ENCODE measurements at places on chromosomes 7 and 10.

DNA sequence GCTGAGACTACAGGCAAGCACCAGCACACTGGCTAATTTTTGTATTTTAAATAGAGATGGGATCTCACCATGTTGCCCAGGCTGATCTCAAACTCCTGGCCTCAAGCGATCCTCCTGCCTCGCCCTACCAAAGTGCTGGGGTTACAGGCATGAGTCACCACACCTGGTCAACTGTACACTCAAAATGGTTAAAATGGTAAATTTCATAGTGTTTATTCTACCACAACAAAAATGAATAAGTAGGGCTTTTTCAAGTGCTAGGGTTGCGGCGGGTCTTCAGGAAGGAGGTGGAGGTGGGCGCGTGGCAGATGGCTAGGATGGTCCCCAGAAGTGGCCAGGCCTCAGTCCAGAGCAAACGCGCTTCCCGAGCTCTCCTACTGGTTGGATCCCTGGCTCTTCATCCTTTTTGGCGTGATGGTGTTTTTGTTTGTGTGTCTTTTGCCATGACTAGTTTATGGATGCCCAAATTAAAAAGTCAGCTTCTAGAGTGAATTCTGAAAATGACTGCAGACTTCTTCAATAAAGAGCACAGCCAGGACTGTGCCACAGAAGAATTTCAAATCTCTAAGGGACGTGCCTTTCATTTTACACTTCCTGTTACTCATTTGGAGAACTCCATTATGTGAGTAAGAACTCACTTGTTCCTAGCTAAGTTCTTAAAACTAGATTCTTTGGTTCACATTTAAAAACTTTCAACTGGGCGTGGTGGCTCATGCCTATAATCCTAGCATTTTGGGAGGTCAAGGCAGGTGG, 73.9 kb downstream of the TMEM130 start:
- no peak for DNase-seq

GRCh38 chr7:42628054-42628453, 283.8 kb downstream of the C7orf25 start:
- DNase-seq: no peak

GRCh38 chr7:18180685-18181084, 153.0 kb upstream of the PRPS1L1 start:
- no peak for DNase-seq

GRCh38 chr10:86971232-86971991, 3.1 kb downstream of the ADIRF start:
- peak; percentile 85 for DNase-seq

DNA sequence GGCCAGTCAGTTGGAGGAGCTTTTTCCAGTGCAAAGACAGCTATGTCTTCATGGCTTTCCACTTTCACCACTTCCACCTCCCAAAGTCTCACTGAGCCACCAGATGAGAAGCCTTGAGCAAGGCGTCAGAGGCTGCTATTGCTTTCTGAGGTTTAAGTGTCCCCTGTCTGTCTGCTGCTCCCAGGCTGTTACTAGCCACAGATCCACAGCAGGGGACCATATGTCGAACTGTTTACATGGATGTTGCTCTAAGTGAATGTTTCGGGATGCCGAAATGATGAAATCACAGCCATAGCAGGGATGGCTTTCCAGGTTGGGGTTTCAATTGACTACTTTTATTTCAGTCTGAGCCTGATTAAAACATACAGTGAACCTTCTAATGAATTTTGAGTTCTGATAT, 88.5 kb downstream of the AVL9 start:
- DNase-seq: peak; percentile 95

DNA sequence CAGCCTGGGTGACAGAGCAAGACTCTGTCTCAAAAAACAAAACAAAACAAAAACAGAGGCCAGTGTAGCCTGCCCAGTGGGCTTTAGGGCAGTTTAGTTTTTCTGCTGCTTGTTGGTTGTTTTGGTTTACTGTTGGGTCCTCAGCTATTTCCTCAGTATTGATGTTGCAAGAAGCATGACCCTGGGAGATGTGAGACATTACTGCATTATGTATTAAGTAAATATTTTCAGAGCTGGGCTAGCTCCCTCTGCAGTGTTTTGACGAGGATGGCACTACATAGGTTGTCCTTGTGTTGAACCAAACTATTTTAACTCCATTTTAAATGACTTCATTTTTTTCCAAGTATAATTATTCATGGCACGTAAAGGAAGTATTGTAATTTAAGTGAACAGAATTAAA, 4.8 kb downstream of the AKAP9 start:
- DNase-seq: peak; percentile 39

- DNase-seq: no peak
These were observed 94.8 kb upstream of the ZNF804B start for GRCh38 chr7:88664630-88665233.

DNA sequence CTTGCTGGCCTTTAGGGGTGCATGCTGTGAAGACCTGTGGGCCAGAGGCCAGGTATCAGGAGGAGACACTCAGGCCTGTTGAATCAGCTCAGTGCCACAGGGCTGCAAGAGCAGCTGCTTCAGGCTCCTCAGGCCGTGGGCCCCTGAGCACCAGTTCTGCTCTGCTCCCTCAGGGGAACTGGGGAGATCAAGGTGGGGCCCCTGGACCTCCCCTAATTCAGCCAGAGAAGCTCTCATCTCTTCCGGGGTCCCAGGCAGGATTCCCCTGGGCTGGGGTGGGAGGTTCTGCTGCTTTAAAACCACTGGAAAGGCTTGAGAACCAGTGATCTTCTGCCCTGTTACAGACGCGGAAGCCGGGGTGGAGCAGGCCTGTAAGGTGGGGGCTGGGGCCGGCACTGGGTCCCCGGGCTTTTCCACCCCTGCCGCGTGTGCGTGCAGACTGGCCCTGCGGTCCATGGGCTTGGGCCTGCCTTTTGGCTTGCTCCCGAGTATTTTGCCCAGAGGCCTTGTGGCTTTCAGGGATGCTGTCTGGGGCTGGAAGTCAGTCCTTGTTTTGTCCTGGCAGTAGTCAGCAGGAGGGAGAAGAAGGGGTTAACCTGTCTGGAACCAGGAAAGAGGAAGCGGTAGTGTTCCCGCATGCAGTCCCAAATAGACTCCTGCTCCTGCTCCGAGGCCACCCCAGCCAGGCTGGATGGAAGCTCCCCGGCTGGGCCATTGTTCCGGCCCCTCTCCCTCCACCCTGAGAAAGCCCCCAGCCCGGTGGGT, 74.3 kb downstream of the LHPP start:
- no peak for DNase-seq

GRCh38 chr10:122328676-122329075, 45.8 kb upstream of the PLEKHA1 start:
- no peak for DNase-seq

GRCh38 chr7:74307738-74308505, 18.7 kb downstream of the CLIP2 start:
- no peak for DNase-seq

GRCh38 chr7:136950331-136950730, 81.9 kb downstream of the CHRM2 start:
- no peak for DNase-seq

DNA sequence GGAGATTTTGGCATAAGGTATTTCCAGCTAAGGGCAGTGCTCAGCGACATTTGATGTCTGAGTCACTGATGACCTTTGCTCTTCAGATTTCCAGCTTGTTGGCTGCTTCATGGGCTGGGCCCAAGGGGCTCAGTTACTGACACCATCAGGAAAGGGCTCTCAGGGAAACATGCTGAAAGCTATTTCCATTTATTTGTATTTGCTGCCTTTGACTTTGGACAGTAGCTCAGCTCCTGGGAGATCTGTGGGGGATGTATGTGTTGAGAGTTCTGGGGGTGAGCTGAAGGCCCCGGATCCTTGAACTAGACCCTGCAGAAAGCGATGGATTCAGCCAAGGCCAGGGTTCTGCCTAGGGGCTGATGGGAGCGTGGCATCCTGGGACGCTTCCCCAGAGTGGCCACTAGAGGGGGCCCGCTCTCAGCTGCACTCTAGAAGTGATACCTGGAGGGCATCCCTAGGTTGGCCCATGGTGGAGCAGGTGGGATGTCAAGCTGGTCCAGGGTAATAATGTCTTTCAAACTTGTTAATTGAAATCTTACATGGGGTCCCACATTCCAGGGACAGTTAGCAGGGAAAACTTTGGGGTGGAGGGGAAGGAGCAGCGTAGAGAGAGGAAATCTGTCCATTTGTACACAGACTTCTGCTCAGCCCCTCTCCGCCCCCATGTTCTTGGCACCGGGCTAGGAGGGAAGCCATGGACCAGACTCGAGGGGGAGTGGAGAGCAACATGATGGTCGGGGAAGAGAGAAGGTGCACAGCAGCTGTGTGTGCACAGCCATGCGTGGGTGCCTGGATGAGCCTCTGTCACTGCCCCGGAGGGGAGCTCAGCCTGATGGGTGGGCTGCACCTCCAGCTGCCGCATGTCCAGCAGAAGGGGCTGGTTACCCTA, 3.0 kb upstream of the BTBD16 start:
- DNase-seq: no peak

- no peak for DNase-seq
These were observed 30.9 kb downstream of the DNAJC1 start for GRCh38 chr10:21972584-21972983.

DNA sequence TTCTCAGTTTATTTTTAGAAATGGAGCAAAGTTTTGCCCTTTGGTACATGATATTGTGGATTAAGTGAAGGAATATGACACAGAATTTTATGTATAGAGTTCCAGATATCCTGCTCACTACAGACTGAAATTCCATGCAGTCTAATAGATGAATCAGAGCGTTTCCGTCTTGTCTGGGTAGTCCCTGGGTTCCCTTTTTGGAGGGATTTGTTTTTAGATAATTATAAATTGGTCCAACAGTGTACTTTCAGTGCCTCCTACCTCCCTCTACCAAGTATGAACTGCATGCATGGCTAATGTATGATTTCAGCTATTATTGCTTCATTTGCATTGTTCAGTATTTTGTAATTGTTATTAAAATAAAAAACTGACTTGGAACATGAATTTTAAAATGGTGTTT, 74.4 kb downstream of the SEPTIN7 start:
- no peak for DNase-seq

DNA sequence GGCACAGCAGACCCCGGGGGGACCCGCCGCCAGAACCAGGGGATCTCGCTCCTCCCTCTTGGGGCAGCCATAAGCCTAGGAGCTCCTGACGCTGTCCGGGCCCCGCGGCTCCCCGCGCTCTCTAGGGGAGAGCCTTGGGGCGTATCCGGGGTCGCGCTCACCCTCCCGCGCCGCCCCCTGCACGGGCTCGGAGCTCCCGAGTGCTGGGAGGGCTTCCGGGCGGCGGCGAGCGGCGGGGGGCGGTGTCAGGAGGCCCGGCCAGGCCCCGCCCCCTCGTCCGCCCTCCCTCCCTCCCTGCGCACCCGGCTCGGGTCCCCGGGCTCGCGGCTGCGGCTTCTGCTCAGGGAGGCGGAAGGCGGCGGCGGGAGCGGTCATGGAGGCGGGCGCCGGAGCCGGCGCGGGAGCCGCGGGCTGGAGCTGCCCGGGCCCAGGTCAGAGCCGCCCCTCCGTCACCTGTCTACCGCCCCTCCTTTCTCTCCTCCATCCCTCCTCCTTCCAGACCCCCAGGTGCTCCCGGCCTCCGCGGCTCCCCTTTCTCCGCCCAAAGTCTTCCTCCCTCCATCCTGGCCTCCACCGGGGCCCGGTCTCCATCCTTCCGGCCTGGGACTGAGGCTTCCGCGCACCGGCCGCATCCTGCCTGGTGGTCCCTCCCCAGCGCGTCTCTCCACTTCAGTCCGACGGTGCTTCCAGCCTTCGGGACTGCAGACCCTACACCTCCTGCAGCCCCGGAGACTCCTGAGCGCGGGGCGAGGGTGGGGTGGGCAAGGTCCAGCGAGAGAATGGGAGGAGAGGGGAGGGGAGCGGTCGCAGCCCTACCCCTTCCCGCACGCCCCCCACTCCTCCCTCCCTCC, at the start of gene CCDC136:
Gene CCDC136 (plus strand): TSS at position 848 of the 851 bp plus-strand sequence. CDS start 444 bp downstream, outside the sequence.
- DNase-seq: no peak

GRCh38 chr7:109663806-109664205, 1094.1 kb downstream of the DNAJB9 start:
- DNase-seq: no peak

DNA sequence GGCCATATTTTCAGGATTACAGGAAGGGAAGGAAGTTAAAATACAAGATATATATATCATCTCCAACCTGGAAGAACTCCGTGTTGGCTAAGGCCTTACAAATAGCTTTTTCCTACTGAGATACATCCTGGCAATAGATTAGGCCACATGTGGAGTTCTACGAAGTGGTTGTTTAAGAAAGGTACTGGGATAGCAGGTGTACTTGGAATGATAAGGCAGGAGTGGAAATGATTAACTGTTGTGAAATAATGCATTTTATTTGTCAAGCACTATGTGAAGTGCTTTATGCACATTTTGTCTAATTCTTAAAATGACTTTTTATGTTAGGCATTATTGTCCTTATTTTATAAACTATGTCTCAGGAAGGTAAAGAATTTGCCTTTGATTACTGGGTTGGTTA, 18.9 kb upstream of the SMIM30 start:
- DNase-seq: no peak

GRCh38 chr7:774161-775109, 47.4 kb upstream of the PRKAR1B start:
- no peak for DNase-seq
